ENCODE measurements at places on chromosomes 5 and 9.

- no peak for DNase-seq
Observed at GRCh38 chr9:122007837-122008236, 85.3 kb downstream of the TTLL11 start.

GRCh38 chr5:111998871-111999270, 241.9 kb upstream of the NREP start:
- no peak for DNase-seq

DNA sequence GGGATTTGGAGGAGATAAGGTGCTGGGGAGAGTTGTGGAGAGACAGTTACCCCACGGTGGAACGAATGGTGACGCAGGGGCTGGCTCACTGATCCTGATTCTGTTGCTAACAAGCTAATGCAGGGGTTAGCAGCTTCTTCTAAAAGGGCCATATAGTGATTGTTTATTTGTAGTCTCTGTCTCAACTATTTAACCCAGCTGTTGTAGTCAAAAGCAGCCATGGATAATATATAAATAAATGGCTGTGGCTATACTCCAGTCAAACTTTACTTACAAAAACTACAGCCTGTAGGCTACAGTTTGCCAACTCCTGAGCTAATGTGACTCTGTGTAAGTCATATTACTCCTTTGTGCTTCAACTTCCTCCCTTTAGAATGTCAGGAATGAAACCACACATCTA, 21.8 kb downstream of the STOM start:
- no peak for DNase-seq

- DNase-seq = no peak
Observed at GRCh38 chr5:3650320-3650719, 54.7 kb downstream of the IRX1 start.

DNA sequence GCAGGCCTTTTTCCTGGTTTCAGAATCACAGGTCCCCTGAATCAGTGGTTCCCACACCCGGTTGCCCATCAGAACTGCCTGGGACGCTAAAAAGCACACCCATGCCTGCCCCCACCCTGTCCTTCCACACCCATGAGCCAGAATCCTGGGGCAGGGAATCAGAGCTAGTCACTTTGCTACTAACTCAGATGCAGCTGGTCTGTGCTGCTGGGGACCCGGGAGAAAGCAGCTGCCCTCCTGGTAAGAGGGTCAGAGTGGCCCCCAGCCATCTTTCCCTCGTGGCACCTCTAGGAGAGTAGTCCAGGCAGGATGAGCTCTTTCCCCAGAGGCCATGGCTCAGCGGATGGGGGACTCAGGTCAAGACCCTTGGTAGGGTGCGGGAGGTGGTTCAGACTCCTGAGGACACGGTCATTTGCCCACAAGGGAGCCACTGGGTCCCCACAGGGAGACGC, 11.3 kb upstream of the NUP214 start:
- DNase-seq = no peak

GRCh38 chr5:132103969-132104391, 30.4 kb downstream of the CSF2 start:
- DNase-seq = no peak

GRCh38 chr5:172979778-172980177, 3.8 kb upstream of the ATP6V0E1 start:
- no peak for DNase-seq

GRCh38 chr9:125142560-125143376, 560 bp downstream of the SCAI start:
- DNase-seq = no peak

DNA sequence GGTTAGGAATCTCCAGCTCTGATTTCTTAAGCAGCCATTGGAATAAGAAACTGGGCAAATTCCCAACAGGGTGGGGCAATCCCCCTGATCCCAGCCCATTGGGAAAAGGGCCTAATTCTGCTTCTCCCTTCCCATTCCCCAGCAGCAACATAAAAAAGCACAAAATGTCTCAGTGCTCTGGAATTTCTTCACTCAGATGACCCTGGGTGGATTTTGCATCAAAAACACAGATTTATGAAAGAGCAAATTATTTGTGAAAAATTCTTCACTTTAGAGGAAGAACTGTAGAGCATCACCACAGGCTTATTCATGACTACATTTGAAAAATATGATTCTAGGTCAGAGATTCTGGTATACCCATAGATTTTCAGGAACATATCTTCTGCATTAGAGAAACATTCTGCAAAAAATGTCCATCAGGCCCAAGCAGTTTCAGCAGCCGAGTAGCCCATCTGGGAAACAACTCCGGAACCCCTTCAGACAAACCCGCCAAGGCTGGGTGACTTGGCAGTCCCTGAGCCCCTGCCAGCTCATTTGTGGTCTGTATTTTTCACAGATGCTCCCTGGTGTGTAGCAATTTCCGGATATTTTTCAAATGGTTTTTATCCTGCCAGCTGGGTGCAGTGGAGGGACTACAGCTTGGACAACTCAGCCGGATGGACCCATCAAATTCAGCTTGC, 102.1 kb upstream of the RANBP3L start:
- no peak for DNase-seq

DNA sequence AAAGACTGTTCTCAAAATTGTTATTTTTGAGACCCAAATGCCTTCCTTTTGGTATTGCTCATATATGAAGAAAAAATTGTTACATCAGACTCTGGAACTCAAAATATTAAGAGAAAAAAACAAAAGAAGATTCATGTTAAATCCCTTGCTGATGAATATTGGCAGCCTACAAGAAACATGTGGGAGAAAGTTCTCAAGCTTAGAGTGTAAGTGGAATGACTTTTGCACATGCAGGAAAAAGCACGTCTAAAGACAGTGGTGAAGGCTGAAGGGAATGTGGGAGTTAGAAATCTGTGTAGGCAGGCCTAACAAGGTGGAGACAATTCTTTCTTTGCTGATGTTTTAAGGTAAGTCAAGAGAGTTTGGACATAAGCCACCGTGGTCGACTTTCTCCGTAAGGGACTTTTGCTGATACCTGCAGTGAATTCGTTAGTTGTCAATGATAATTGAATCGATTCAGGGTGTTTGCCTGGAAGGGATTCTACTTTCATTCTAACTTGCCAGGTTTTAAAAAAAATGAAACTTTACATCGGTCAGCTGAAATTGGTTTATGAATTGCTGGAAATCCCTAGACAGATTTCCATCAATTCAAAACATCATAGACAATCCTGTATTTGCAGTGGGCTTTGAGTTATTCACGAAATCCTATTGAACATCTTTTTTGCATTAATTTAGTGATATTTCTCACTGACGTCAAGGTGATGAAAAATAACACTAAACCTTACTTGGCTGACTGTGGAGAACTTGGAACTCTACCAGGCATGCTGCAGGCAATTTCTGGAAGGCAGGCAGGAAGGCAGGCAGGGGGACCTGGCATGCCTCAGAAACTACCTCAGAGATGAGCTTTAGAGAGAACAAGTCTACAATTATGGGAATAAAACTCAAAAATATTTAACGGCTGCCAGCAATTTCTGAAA, 359.1 kb upstream of the ADAMTSL1 start:
- no peak for DNase-seq

GRCh38 chr5:61182449-61182848, 20.2 kb upstream of the SMIM15 start:
- DNase-seq = no peak

- DNase-seq = no peak
Observed at GRCh38 chr5:178231539-178232123, 971 bp downstream of the PHYKPL start.

- DNase-seq = no peak
Observed at GRCh38 chr9:91917436-91917835, 32.6 kb downstream of the ROR2 start.

GRCh38 chr5:167122267-167122666, 1169.2 kb upstream of the WWC1 start:
- DNase-seq = no peak

DNA sequence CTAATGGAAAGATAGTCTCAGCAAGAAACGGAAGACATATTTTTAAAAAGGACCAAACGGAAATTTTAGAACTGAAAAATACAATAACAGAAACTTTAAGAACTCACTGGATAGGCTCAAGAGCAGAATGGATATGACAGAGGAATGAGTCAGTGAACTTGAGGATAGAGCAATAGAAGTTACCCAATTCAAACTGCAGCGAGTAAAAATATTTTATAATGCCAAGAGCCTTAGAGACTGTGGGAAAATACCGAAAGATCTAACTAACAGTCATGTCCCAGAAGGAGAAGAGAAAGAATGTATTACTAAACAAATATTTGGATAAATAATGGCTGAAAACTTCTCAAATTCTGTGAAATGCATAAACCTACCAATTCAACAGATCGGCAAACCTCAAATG, 40.8 kb downstream of the ADAMTS2 start:
- DNase-seq = no peak

DNA sequence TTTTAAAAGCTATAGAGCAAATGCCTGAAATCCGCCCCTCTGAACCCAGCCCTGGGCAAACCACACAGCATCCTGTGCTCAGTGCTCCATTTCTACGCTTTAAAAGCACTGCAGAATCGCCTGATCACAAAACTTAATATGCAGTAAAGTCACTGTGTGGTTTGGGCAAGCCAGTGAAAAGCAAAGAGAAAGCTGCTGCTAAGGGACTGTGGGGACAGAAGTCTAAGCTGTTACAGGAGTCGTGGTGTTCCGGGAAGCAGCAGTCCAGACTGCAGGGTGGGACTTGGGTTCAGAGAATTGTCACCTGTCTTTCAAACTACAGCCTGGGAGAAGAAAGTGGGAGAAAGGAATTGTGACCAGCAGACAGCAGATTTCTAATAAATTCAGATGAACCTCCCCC, 8.2 kb downstream of the RAPGEF1 start:
- DNase-seq = no peak

GRCh38 chr9:81558091-81558830, 131.1 kb downstream of the TLE1 start:
- no peak for DNase-seq

DNA sequence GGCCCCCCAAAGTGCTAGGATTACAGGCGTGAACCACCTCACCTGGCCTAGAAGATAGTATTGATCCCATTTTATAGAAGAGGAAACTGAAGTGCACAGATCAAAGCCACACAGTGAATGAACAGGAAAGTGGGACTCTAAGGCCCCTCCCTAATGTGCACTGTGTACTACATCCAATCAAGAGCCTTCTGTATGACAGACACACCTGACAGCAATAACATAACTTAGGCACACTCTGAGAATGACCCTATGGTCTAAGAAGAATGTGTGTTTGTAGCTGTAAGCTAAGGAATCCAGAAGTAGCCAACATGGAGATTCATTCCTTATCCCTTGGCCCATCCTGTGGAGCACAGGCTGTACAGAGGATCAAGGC, 271.2 kb downstream of the SMARCA2 start:
- DNase-seq = no peak

DNA sequence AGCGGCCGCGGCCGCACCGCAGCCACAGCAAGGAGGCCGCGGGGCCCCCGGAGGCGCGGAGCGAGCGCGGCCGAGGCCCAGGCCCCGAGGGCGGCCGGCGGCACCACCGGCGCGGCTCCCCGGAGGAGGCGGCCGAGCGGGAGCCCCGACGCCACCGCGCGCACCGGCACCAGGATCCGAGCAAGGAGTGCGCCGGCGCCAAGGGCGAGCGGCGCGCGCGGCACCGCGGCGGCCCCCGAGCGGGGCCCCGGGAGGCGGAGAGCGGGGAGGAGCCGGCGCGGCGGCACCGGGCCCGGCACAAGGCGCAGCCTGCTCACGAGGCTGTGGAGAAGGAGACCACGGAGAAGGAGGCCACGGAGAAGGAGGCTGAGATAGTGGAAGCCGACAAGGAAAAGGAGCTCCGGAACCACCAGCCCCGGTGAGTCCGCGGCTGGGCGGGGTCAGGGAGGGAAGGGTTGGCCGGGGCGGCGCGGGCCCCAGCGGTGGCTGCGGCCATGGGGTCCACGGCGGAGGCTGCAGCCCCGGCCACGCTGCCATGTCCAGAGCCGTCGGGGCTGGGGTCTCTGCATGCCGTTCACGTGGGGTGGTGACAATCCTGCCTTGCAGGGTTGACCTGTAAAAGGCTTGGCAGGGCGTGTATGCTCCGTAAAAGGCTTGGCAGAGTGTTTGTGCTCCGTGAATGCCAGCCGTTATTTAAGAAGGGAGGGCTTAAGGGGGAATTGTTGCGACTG, 146.0 kb downstream of the CACNA1B start:
- no peak for DNase-seq

GRCh38 chr5:164345173-164345849, 839.9 kb downstream of the MAT2B start:
- DNase-seq = no peak

GRCh38 chr9:131736431-131736830, 3.4 kb downstream of the RAPGEF1 start:
- no peak for DNase-seq

DNA sequence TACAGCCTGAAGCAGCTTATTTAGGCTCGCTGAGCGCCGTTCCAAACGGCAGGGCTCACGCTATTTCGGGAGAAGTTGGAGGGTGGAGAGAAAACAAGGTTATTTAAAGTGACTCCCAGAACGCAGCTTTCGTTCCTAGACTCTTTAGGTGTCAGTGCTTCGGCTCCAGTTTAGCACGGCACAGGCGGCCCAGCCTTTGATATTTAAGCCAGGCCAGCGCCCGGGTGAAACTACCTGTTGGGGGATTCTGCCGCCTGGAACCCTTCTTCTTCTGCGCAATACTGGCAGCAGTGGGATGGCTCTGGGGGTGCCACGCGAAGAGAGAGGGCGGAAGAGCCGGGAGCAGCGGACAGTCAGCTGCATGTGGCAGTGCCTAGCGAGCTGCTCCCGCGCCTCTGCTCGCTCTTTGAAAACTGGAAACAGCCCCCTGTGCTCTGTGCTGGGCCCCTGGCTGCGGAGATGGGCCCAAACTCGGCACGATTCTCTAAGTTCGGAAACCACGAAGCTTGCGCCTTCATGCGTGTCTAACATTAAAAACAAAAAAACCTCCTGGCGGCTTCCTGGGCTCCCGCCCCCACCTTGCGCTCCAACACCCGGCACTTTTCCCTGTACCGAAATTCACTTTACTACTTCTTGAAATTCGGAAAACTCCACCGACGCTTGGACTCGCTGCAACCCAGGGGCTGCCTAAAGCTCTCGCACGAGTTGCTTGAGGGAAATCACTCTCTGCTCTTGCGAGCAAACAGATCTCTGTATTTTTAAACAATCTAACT, 34.6 kb upstream of the NFIB start:
- no peak for DNase-seq

DNA sequence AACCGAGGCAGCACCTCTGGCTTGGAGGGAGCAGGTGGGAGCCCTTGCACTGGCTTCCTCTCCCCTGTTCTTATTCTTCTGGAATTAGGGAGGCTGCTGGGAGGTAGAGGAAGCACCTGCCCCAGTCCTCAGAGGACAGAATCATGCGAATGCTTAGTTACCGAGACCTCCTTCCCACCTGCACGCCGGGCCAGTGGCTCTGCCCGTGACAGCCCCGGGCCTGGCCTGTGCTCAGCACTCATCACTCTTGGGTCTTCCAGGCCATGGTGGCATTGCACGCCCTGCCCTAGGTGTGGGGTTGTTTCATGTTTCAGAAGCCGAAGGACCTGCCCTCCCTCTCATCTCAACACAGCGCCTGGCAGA, 45.3 kb upstream of the NKD2 start:
- no peak for DNase-seq

- DNase-seq = no peak
Observed at GRCh38 chr9:76314321-76314720, 79.9 kb downstream of the RFK start.

GRCh38 chr9:131432597-131433301, 38.9 kb downstream of the PRRC2B start:
- no peak for DNase-seq

Data from T-cell (primary cell).